Nucleus accumbens (tissue), 56 donors: ENCODE measurements at places on chromosomes 1 and 21.
A peak's percentile ranks its signal among the peaks of the same experiment; 100 is the strongest.

DNA sequence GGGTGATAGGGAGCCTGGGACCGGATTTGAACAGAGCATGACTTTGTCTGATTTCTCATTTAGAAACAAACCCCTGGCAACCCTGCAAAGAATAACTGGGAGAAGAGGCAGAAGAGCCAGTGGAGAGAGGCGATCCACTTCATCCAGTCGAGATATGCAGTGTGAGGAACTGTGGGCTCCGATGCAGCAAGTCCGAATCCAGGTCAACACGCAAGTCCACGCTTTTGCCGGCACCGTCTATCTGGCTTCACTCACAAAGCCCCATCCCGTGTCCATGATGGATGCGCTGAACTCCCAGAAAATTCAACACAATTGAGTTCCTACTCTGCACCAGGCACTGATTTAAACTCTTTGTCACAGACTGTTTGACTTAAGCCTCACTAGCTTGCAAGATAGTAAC lies 191.3 kb downstream of the GRIK3 start:
- no peak for DNase-seq

GRCh38 chr1:234405676-234406075 lies 32.4 kb downstream of the COA6 start:
- DNase-seq = no peak

DNA sequence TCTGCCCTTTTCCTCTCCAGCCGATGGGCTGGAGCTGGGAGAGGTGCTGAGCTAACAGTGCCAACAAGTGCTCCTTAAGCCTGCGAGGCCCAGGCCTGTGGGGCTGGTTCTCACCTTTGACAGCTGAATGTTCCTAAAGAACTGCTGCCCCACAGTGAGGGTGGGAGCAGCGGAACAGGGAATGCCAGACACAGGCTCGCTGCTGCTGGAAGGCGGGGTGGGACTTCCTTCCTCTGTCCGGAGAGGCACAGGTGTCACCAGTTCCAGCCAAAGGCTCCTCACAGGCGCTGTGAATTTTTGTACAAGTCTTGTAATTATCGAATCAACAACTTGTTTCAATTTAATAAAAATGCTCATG lies 47.1 kb downstream of the COQ8A start:
- no peak for DNase-seq

GRCh38 chr1:101137144-101138126 lies 99.4 kb upstream of the S1PR1 start:
- no peak for DNase-seq

GRCh38 chr1:36091698-36092097 lies 3.0 kb downstream of the ADPRS start:
- DNase-seq = no peak

- peak; percentile 45 for DNase-seq
Observed at GRCh38 chr1:14944471-14944985, 209.0 kb upstream of the TMEM51 start.

DNA sequence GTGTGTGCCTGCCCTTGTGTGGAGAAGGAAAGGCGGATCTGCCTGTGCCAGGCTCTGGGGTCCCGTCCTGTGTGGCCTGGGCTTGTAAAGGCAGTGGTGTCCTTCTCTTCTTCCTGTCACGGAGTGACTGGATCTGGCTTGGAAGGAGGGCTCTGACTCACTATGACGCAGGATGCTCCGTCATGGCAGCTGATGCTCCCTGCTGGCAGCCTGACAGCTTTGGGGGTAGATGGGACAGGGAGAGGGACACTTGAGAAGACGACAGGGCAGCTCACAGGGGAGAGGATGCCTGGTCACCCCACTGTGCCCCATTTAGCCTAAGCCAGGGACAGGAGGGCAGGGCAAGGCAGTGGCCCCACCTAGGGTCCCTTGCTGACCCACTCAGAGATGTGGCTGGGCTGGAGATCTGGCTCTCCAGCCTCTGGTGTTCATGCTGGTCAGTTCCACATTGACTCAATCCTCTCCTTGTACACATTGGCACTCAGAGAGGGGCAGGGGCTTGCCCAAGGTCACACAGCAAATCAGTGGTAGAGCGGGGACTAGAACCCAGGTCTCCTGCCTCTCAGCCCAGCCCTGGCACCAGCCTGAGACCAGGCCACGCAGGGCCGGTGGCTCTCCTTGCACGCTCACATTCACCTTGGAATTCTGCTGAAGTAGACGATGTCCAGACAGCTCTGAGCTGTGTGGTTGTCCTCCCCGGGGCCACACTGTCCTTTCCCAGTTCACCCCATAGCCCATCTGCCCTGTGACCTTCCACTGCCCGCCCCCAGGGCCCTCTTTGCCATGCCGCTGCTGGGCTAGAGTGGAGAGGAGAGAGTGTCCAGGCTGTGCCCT lies 2.8 kb upstream of the FAM131C start:
- DNase-seq = no peak

- no peak for DNase-seq
Observed at GRCh38 chr1:206036663-206037455, 13.2 kb upstream of the CTSE start.

- no peak for DNase-seq
Observed at GRCh38 chr1:3676581-3677470, 24.5 kb downstream of the TP73 start.

DNA sequence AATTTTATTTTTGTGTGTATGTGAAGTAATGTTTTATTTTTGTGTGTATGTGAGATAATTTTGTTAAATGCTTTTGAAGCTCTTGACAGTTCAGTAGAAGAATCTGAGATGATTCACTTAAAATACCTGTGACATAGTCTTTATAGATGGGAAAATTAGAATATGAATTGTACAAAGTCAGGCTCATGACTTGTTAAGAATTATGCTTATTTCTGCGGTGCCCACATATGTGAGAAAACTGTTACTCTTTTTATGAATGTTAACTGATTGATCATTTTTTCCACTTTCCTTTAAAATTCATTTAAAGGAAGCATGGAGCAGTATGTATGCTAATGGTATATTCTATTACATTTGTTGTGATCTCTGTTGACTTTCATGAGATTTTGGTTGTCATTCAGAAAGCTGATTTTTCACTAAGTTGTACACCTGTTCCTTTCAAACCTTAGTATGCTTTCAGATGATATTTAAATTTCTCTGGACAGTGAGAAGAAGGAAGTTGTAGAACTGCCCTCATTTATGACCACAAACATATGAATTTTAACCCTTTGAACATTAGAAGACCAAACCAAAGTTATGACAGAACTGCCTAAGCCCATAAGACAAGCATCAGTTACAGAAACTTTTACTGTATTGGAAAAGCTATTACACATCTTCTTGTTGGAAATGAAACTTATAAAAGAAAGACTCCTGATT lies 110.1 kb downstream of the POU2F1 start:
- no peak for DNase-seq

DNA sequence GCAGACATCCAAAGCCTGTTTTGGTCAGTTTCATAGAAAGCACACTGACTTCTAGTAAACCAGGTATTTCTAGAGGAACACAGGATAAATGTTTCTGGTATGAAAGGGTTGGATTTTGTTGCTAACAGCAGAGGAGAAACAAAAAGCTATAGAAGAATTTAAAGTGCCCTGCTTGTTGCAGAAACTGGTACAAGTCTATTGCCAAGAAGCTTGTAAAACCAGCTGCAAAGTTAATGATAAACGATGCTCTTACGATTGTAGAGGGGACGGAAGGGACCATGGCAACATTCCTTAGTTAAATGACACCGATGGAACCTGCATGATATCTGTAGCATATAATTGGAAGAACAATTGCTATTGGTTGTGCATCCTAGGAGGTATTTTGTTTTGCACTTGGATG lies 40.1 kb downstream of the SLC35F3 start:
- no peak for DNase-seq

- no peak for DNase-seq
Observed at GRCh38 chr1:198113342-198113750, 43.5 kb upstream of the NEK7 start.

DNA sequence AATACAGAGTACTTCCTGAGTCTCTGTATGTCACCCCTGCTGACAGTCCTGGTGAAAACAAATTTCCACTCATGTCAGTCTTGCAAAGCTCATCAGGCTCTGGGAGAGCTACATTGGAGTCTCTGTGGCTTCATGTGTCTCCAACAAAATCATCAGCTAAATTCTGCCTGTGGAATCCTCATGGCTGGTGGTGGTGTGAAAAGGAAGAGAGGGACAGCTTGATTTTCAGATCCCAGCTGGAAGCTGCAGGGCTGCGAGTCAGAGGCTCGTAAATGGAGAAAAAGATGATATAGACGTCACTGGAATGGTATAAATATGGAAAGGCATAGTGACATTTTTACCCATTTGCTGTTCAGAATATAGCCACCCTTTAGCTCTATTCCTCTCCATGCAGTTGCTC lies 150.2 kb downstream of the ASTN1 start:
- no peak for DNase-seq

- no peak for DNase-seq
Observed at GRCh38 chr1:94039514-94039870, 81.5 kb downstream of the ABCA4 start.

DNA sequence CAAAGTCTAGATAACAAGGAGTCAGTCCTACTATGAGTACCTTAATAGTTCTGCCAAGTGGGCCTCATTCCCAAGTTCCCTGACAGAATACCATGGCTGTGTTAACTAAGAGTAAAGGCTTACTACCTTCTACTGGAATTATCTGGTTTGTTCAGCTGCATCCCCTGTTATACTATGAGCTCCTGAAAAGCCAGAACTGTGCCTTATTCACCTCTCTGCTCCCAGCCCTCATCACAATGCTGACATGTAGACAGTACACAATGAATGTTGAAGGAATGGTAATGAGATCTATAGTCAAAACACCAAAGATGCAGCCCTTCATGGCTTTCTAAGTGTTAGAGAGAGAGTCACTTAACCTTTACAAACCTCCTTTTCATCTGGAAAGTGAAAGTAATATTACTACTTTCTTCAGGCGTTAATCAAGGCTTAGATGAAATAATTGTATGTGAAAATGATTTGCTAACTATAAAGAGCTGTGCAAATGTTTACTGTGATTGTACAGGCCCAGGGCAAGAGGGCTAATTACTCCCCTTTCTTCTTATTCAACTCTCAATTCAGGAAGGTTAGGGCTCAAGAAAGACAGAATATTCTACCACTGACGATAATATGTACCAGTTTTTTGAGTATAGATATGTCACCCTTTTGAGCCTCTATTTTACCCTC lies 70.3 kb upstream of the MROH9 start:
- no peak for DNase-seq

- DNase-seq = no peak
Observed at GRCh38 chr1:165527251-165528007, 16.4 kb upstream of the LRRC52 start.

DNA sequence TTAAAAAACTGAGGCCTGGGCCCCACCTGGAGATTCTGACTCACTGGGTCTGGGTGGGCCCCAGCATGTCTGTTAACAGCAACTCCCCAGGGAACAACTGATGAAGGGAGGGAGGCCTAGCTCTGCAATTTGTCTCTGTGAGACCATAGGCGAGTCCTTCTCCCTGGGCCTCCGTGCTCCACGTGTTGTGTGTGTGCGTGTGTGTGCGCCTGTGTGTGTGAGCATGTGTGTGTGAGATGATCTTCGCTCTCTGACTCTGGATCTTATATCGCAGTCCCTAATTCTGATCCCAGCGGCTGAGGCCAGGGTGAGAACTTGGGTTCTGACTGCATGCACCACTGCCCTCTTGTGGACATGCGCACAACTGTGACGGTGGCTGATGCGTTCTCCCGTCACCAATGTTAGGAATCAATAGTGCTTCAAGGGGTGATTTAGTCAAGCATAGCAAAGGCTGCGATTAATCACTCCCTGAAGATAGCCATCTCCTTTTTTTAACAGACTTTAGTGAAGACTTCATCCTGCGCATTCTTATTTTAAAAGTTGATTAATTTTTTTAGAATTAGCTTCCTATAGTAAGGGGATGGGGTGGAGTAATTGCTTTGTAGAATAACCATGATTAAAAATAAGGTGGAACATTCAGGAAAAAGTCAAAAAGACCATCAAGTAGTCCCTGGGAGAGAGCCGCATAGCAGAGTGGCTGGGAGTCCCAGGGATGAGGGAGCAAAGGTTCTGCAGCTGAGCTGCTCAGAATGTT lies 62.4 kb upstream of the USP24 start:
- peak; percentile 76 for DNase-seq

DNA sequence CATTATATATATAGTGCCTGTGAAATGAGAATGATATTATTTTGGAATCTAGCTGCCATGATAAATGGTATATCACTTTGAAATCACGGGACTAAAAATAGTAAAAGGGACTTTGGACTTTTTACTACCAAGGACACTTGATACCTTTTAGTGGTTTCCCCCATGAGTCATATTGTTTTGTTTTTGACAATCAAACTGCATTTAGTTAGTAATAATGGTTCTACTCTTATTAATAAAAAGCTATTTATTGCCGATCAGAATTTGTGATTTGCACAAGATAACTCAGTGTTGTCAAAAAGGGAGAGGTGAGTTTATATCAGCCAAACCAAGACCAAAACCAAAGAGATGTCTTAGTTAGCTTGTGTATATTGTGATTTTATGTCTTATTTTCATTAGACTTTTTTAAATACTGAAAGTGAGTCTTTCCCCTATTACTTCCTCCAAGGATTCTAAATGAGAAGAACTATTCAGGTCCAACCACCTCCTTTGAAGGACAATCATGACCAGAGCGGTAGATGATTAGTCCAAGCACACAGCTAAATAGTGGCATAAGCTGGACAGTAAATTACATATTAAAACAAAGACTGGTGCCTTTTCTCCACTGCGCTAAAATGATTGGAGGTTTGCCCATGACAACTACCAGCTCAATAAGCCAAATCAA lies 281.7 kb upstream of the ESRRG start:
- DNase-seq = no peak

- DNase-seq = no peak
Observed at GRCh38 chr1:187537936-187538335, 709.2 kb downstream of the PLA2G4A start.

GRCh38 chr1:54499360-54500106 lies 48.5 kb upstream of the ACOT11 start:
- peak; percentile 27 for DNase-seq

GRCh38 chr1:236425031-236425663 lies 31.1 kb downstream of the EDARADD start:
- no peak for DNase-seq

GRCh38 chr1:18681423-18681835 lies 50.8 kb downstream of the PAX7 start:
- no peak for DNase-seq

- no peak for DNase-seq
Observed at GRCh38 chr1:32984090-32984454, 19.5 kb upstream of the RNF19B start.

GRCh38 chr1:95311014-95311413 lies 77.0 kb downstream of the RWDD3 start:
- no peak for DNase-seq

DNA sequence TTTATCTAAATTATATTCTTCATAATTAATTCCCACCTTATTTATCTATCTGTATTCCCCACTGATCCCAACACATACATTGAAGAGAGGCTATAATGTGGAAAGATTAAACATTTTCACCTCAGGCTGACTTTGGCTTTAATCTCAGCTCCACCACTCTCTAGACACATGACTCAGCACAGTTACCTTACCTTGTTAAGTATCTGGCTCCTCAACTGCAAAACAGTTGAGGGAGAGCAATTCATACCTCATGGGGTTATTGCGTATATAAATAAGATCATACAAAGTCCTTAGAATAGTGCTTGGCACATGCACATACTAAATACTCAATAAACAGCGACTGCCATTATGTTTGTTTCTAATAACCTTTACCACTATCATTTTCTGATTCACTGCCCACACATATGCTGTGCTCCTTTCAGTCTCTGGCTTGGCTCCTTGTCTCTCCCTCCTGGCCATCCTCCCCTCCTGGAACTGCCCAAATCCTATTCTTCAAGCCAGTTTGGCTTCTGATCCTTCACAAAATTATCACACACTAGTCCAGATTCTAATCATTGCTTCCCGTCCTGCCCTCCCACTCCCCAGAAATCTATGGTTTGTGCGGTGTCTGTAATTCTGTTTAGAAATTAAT lies 50.1 kb downstream of the BCL9 start:
- DNase-seq = no peak

GRCh38 chr1:245432228-245432875 lies 277.6 kb downstream of the KIF26B start:
- DNase-seq = no peak
